ENCODE measurements at places on chromosomes 2 and 18.

- DNase-seq, result no peak
Observed at GRCh38 chr2:86464652-86465051, 23.5 kb downstream of the KDM3A start.

DNA sequence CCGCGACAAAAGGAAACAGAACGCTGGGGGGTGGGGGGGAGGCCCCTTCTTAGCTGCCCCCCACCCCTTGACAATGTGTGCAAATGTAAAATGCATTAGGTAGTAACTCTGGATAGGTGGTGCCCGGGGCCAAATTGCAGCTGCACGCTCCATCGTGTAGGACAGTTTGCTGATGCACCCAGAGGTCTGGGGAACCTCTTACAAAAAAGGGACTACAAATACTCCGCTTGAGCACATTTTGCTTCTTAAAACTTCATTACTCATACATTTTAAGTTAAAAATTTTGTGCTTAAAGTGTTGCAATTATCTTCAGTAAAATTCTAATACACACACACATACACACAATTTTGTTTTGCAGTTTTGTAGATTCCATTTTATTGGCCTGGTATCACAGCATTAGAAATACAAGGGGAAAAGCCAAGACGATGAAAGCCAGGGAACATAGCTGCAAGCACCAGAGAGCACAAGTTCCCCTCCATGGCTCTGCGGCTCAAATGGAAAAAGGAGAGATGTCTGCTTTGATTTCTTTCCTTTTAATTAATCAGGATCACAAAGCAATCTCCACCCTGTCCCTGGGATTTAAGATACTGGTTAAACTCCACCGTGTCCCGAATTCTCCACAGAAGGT is 582.1 kb downstream of the ZEB2 start:
- peak; percentile 18 for DNase-seq

DNA sequence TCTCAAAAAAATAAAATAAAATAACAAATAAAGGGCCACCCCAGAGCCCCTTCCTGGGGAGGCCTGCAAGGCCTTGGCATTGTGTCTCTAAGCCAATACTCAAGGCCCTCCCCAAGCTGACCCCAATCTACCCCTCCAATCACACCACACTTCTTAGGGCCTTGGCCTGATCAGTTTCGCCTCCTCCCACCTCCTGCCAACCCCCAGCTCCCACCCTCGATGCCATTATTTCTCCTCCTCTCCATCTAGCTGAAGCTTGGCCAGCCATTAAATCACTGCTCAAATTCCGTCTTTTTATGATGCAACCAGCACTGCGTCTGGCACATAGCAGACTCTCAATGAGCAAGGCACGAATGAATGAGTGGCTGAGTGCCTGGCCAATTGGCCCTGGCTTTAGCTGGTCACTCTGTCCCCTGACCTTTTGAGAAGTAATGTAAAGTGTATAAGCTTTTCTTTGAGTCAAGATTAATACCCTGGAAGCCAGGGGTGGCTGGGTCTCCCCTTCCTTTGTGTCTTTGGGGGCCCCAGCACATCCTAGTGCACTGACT is 55.9 kb downstream of the SMAD7 start:
- DNase-seq, result no peak

DNA sequence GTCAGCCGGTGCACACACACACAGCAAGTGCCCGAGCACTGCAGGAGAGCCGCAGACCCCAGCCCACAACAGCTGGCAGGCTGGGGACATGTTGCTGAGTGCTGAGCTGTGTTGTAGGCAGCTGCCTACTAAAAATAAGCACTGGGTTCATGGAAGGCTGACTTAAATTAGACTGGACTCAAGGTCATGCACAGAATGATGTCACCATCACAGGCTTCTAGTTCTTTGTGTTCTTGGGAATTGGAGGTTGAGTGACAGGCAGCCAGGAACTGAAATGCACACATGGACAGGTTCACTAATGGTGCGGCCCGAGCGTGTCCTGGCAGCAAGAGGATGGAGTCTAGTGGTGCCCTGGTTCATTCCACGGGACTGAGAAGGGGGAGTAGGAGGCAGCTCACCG is 71.3 kb downstream of the VWA3B start:
- no peak for DNase-seq

DNA sequence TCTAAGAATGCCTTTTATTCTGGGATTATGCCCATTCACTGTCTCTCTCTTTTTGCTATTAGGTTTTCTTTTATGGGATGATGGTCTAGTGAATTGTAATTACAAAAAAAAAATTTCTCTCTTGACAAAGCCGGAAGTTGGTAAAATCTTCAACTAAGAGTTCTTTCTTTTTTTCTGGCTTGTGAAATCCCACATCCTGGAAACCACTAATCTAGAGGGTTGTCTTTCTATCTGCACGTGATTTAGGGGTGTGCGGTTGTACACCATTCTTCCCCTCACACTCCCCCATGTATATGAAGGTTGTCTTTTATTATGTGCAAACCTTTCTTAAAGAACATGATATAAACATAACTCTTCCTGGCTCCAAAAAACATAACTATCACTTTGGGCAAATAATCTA is 52.0 kb downstream of the GATA6 start:
- DNase-seq, result no peak

DNA sequence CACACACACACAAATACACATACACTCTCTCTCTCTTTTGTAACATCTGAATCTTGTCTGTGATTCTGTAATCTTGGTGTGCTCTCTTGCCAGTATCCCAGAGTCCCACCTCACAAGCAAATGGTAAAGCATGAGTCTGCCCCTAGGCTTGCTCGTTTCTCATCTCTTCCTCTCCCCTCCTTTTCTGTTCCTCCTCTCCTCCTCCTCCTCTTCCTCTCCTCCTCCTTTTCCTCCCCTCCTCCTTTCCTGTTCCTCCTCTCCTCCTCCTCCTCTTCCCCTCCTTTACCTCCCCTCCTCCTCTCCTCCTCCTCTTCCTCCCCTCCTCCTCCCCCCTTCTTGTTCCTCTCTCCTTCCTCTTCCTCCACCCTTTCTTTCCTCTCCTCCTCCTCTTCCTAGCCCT is 59.0 kb downstream of the TNFRSF11A start:
- no peak for DNase-seq

GRCh38 chr2:134454426-134454825 is 200.6 kb downstream of the MGAT5 start:
- no peak for DNase-seq

- no peak for DNase-seq
Observed at GRCh38 chr18:56987236-56987635, 159.7 kb upstream of the BOD1L2 start.

GRCh38 chr2:200406379-200406778 is 99.9 kb downstream of the SPATS2L start:
- DNase-seq, result no peak

DNA sequence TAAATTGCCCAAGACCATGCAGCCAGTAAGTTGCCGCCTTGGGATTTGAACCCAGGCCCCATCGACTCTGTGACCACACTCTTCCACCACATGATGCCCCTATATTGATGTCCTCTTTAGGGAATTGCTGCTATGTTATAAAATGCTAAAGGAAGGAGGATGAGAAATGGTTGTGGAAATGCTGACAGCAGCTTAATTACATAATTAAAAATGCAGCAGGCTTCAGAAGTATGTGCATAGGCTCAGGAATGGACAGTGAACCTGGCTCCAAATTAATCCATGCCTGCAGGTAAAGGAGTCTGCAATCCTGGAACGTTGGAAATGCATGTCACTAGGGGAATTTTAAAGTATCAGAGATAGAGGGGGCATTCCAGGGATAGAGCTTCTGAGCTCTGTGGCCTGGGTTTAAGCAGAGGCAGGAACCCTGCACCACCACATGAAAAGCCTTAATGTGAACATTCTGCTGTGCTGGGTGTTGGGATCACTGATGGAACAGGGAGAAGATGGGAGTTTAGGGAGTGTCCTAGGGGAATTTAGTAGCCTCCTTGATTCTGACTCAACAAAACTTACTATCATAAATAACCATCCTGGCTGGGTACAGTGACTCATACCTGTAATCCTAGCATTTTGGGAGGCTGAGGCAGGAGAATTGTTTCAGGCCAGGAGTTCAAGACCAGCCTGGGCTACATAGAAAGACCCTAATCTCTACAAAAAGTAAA is 76.1 kb upstream of the CCDC85A start:
- no peak for DNase-seq

DNA sequence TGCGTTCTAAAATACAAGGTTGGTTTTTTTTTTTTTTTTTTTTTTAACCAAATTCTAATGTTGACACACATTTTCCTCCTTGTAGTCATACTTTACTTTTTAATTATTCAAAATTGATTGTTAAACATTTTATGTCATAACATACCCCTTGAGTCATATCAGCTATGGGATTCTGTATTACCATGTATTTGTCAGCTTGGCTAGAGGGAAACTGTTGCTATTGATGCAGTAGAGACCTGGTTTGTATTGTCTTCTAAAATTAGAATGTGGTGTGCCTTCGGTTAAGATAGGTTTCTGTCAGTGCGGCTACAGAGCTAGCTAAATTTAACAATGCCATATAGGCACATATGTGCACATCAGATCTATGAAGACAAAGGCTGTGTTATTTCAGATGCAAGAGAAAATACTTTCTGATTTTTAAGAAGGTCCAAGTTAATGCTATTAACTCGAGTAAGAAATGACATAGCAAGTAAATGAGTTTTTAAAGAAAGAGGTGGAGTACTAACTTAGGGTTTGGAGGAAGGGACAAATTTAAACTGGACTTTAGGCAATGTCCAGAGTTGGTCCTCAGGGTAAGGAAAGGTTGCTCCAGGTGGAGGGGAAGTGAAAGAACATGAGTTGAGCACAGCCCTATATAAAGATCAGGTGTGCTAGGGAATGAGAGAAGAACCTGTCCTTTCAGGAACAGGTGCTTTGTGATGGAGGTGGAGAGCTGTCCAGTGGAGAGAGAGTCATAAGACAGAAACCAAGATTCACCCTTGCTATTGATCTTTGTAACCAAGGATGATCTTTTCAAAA is 152.3 kb downstream of the PRPF40A start:
- no peak for DNase-seq

GRCh38 chr2:84532291-84532690 is 16.0 kb downstream of the DNAH6 start:
- no peak for DNase-seq

DNA sequence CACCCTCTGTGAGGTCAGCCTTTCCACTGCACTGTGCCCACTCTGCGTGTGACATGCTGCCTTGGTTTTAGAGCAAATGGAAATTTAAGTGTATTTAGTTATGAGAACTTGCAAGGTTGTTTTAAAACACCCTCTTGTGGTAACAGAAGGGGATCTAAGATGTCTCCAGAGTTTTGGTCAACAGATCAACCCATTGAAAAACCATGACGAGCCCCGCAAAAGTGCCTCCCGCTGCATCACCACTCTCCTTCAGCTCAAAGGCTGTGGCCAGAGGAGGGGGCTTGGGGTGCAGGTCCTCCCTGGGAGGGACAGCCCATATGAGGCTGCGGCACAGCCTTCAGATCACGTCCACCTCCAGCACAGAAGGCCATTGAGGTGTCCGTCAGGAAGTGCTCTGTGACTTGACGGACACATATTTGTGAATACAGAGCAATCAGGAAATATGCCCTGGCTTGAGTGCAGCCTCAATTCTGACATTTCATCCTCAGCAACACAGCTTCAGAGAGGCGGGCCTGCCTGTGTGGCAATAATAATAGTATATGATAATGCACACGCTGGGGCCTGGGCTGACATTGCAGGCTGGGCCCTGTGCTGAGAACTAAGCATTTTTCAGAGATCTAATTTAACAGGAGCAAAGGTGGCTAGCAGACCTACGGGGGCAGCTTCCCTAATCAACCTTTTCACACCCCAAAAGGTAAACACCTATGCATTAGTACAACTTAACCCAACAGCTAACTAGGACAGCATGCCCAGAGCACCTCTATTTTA is 213.9 kb downstream of the ANAPC1 start:
- DNase-seq, result no peak

- DNase-seq, result peak; percentile 66
Observed at GRCh38 chr2:217471319-217471718, 531.5 kb downstream of the TNS1 start.

GRCh38 chr2:96539215-96539920 is 2.8 kb downstream of the ARID5A start:
- DNase-seq, result no peak

DNA sequence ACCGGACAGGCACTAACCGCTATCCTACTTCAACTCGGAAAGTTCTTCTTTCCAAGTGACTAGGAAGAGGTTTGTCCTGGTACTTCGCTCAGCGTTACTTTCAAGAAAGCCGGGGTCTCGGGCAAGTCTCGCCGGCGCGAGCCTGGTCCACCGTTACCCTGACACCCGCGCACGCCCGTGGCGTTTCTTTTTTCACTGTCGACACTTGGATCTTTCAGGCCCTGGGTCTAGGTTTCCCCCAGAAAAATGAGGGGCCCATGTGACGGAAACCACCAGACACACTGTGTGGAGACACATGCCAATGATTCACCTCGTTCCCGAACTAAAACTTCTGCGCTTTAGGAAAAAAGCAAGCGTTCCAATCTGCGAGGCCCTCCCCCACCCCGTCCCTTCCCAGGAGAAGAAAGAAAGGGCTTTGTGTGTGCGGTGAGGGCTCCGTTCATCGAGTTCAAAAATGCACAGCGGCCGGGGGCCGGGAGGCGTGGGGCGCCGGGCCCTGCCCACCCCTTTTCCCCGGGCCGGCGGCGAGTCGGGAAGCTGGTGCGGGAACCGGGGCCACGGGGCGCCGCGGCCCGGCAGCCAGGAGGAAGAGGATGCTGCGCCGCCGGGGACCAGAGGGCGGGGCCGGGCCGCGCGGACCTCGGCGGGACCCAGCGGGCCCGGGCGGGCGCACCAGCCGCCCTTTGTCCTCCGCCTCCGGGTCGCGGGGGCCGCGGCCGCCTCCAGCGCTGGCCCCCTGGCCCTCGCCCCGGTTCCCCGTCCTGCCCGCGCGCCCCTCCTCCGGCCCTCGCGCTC is 2.6 kb downstream of the ZNF521 start:
- DNase-seq, result no peak

GRCh38 chr2:45119855-45120254 is 110.6 kb upstream of the SIX2 start:
- DNase-seq, result peak; percentile 84

GRCh38 chr18:46591783-46592391 is 65.1 kb downstream of the LOXHD1 start:
- no peak for DNase-seq

GRCh38 chr2:125979886-125980285 is 676.1 kb upstream of the GYPC start:
- DNase-seq, result no peak

DNA sequence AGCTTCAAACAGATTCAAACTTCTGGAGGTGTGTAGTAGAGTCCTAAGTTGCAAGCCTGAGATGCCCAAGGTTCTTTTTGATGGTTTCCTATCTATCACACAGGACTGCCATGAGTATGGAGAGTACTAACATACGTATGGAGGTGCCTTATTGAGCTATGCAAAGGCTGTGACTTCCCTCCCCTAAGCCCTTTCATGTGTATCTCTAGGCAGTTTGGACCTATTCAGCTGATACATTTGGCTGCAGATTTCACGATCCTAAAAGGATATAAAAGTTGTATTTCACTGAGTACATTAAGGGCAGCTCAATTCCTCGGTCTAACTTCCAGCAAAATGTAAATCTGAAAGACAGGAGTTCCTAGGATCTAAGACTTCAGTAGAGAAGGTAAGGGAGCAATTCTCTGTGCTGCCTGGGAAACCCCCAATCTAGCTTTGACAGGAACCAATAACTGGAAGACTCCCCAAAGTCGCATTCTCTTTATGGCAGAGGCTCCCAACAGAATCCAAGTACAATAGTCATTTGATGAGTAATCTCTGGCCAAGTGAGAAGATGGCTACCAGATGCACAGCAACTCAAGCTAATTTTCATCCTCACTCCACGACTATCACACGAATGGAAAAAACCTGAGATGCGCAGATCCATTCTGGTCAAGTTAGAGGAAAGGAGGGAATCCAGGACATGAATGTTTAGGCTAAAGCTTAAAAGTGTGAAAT is 83.8 kb downstream of the ATL2 start:
- DNase-seq, result no peak

- DNase-seq, result no peak
Observed at GRCh38 chr2:124610866-124611265, 585.8 kb downstream of the CNTNAP5 start.

Data from foreskin keratinocyte (primary cell).